ENCODE measurements at places on chromosomes 2 and 18.
A peak's percentile ranks its signal among the peaks of the same experiment; 100 is the strongest.

DNA sequence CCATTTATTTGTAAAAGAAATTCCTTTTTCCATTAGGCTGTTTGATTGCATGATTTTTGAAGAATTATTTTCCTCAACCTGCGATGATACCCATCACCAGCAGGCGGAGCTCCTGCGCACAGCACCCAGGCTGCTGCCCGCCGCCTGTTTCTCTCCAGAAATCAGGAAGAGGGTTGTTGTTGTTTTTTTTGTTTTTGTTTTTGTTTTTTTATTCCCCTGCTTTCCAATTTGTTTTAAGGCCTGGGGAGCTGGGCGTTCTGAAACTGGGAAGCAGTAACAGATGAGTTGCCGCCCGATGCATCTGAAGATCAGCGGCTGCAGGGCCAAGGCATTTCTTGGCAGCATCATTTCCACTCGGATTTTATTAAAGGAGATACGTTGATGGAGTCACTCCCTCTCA is 132.1 kb downstream of the MBP start:
- DNase-seq: peak; percentile 73

DNA sequence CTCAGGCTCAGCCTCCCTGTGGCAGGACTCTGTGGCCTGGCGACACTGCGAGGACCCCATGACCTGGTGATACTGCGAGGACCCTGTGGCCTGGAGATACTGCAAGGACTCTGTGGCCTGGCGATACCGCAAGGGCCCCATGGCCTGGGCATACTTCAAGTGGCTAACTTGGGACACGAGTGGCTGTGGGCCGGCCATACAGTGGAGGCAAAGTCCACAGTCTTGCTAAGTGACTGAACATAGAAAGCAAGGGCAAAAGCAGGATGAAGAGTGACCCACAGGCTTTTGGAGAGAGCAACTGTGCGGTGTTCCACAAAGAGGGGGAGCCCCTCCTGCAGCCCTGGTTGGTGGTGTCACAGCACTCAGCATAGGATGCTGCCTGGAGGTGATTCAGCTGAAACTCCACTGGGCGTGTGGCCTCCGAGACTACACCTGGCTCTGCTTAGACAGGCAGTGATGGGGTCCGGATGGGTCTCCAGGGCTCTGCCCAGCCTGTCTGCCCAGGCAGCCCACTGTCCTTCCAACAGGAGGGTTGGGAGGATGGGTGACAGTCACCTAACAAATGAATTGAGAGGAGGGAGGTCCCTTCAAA is 691.0 kb upstream of the HS6ST1 start:
- no peak for DNase-seq

DNA sequence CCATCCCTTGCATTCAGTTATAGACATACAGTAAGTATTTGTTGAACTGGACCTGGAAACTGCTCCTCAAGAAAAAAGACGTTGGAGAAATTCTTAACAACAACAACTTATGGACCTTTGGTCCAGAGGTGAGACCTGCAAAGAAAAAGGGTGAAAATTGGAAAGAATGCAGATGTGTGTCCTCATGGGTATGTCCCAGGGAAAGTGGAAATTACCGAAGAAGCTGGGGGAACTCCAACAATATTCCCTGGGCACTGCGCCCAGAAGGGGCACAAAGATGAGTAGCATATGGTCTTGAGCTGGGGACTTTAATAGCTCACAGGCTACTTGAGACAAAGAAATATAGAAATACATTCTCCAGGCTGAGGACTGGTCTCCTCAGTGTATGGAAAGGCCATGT is 35.5 kb upstream of the YWHAQ start:
- no peak for DNase-seq

GRCh38 chr18:62558015-62558663 is 35.3 kb downstream of the ZCCHC2 start:
- DNase-seq: no peak

GRCh38 chr2:108407864-108408729 is 30.3 kb downstream of the SULT1C4 start:
- DNase-seq: no peak

DNA sequence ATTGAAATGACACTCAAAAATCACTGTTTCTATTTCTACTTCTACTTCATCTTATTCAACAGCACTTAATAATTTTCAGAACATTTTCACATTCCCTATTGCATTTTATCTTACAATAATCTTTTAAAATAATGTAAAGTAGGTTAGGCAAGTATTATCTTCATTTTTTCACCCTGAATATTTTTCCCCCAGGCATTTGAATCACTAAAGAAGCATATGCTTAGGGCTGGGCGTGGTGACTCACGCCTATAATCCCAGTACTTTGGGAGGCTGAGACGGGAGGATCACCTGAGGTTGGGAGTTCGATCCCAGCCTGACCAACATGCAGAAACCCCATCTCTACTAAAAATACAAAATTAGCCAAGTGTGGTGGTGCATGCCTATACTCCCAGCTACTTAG is 6.7 kb downstream of the WDCP start:
- DNase-seq: no peak

GRCh38 chr2:96693286-96694200 is 46.3 kb downstream of the LMAN2L start:
- no peak for DNase-seq

GRCh38 chr2:231512222-231512621 is 18.0 kb downstream of the NMUR1 start:
- DNase-seq: no peak
